Mucosa of descending colon (tissue), 3 donors: ENCODE measurements at places on chromosomes 4 and X. TPM values are rescaled to one million over a fixed set of nuclear protein-coding genes. Genes with fewer than 3 reads are reported as not detected.

Gene VCX3B
- total RNA-seq, result not detected

Gene SERTM2
- total RNA-seq, result not detected

Gene SSX2B
- not detected for total RNA-seq

Gene PABPC1L2A
- not detected for total RNA-seq

Gene DUSP9
- not detected for total RNA-seq

Gene GRIA2
- not detected for total RNA-seq

Gene H2BW2
- not detected for total RNA-seq

Gene SRD5A3
- total RNA-seq, result 14.7 TPM

Gene CXCL11
- total RNA-seq, result not detected

Gene EPHA5
- 0.14 TPM for total RNA-seq

Gene ABLIM2
- 15.5 TPM for total RNA-seq

Gene SPANXN4
- not detected for total RNA-seq

Gene CACNA1F
- total RNA-seq, result 1.7 TPM

Gene HSFX4
- not detected for total RNA-seq

Gene BMPR1B
- total RNA-seq, result 0.81 TPM

Gene DMRTC1
- total RNA-seq, result not detected

Gene BANK1
- 1.1 TPM for total RNA-seq

Gene ZDHHC15
- total RNA-seq, result 1.9 TPM

Gene TLR7
- 0.81 TPM for total RNA-seq

Gene MGAT4D
- total RNA-seq, result not detected

Gene MGARP
- total RNA-seq, result 0.73 TPM

Gene TRAPPC11
- 27.7 TPM for total RNA-seq
